Fibroblast of the aortic adventitia (primary cell): ENCODE measurements at places on chromosomes 1 and 21. TPM values are rescaled to one million over a fixed set of nuclear protein-coding genes. Genes with fewer than 3 reads are reported as not detected.

The BCL2L15 gene
- 0.18 TPM in 1 of 2 replicates, not detected in the other for total RNA-seq

The SPRR4 gene
- total RNA-seq, result not detected in 2 replicates

The ALG6 gene
- total RNA-seq, result 3.8 and 15.5 TPM in 2 replicates

The DYRK3 gene
- 19.7 and 27.7 TPM in 2 replicates for total RNA-seq

The OR2M4 gene
- total RNA-seq, result not detected in 2 replicates

The TDRD5 gene
- total RNA-seq, result not detected in 2 replicates

The ATAD3C gene
- under 0.01 TPM in 1 of 2 replicates, not detected in the other for total RNA-seq

The C1orf210 gene
- not detected in 2 replicates for total RNA-seq

The LELP1 gene
- total RNA-seq, result not detected in 2 replicates

The DCST1 gene
- total RNA-seq, result not detected in 2 replicates

The ATP1A4 gene
- not detected in 2 replicates for total RNA-seq

The ADAMTS1 gene
- 284 and 390 TPM in 2 replicates for total RNA-seq

The CELA2A gene
- not detected in 2 replicates for total RNA-seq

The CXADR gene
- 1.6 and 2.0 TPM in 2 replicates for total RNA-seq

The SMCP gene
- not detected in 2 replicates for total RNA-seq

The SPRR1B gene
- total RNA-seq, result not detected in 2 replicates

The CHD5 gene
- 0.08 and 0.09 TPM in 2 replicates for total RNA-seq

The ASPM gene
- 7.5 and 52.4 TPM in 2 replicates for total RNA-seq

The KLF17 gene
- total RNA-seq, result 0.27 and 1.1 TPM in 2 replicates

The KRTAP8-1 gene
- total RNA-seq, result not detected in 2 replicates

The TESK2 gene
- 2.0 and 5.7 TPM in 2 replicates for total RNA-seq

The DLGAP3 gene
- not detected in 2 replicates for total RNA-seq

The SPRR5 gene
- not detected in 2 replicates for total RNA-seq

The PPOX gene
- total RNA-seq, result 14.0 and 16.0 TPM in 2 replicates

The TMOD4 gene
- total RNA-seq, result 0.54 TPM in 1 of 2 replicates, not detected in the other

The LCE3D gene
- total RNA-seq, result not detected in 2 replicates

The FCRL1 gene
- not detected in 2 replicates for total RNA-seq

The FCRLB gene
- 3.0 and 4.7 TPM in 2 replicates for total RNA-seq

The FCRL3 gene
- total RNA-seq, result not detected in 2 replicates

The ASTN1 gene
- total RNA-seq, result under 0.01 and 0.16 TPM in 2 replicates

The C1orf185 gene
- not detected in 2 replicates for total RNA-seq

The COL6A2 gene
- 1,068 and 5,275 TPM in 2 replicates for total RNA-seq

The TTC13 gene
- total RNA-seq, result 7.4 and 15.1 TPM in 2 replicates

The GJC2 gene
- 2.0 and 2.6 TPM in 2 replicates for total RNA-seq

The CELA2B gene
- total RNA-seq, result not detected in 2 replicates

The UCK2 gene
- total RNA-seq, result 24.0 and 61.7 TPM in 2 replicates

The SPATA21 gene
- not detected in 2 replicates for total RNA-seq

The CASZ1 gene
- 0.09 TPM in 1 of 2 replicates, not detected in the other for total RNA-seq

The PRDM16 gene
- total RNA-seq, result 0.98 and 11.3 TPM in 2 replicates

The LYPLAL1 gene
- total RNA-seq, result 15.4 and 40.6 TPM in 2 replicates

The CD5L gene
- not detected in 2 replicates for total RNA-seq
